ENCODE measurements at places on chromosomes 6 and 20.

GRCh38 chr6:166325383-166326042 lies 16.8 kb downstream of the SFT2D1 start:
- DNase-seq, result no peak

DNA sequence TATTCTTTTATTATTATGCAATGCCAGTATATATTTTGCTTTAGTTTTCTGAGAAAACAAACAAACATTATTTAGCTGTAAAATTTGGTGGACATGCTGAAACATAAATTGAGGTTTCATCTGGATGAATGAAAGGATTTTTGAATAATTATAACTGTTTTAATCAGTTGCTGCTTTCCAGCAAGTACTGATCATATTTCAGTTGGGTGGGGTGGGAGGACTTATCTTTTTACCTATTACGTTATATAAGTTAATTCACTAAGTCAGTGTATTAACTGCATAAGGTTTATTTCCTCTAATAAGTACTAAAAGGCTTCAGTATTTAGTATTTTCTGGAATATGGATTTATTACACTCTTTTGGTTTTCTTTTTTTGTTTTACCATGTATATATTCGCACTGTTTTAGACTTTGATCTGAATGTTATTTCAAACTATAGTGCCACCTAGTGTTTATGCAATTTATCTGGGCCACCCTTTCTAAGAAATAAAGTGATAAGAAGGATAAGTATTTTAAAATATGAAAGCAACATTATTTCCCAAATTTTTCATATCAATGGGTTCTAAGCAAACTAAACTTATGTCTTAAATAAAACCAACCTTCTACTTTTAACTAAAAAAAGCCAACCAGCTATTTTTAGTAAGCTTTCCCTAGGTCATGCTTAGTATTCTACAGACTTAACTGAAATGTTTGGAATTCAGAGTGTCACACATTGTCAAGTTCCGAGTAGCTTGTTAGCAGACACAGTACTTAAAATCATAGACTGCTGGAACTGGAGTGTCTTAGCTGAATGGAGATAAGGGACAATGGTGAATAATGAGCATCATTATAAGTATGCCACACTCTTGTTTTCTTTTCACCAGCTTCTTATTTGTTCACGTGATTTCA lies 105.4 kb upstream of the MCHR2 start:
- peak; percentile 44 for DNase-seq

GRCh38 chr6:2396042-2396657 lies 150.7 kb upstream of the GMDS start:
- DNase-seq, result no peak

DNA sequence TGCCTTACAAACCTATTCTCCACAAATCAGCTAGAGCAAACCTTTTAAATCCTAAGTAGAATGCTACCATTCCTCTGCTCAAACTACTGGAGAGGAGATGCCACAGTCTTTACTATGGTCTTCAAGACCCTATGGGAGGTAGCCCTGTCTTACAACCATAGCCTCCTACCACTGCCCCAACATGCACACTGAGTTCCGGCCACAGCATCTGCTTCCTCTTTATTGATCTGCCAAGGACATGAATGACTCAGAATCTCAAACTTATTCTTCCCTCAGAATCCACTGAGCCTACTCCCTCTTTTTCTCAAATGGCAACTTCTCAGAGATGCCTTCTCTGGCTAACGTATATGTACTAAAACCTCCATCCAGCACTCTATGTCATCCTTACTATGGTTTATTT lies 12.2 kb upstream of the ANKEF1 start:
- no peak for DNase-seq

GRCh38 chr6:44294832-44295791 lies 18.0 kb downstream of the AARS2 start:
- no peak for DNase-seq

DNA sequence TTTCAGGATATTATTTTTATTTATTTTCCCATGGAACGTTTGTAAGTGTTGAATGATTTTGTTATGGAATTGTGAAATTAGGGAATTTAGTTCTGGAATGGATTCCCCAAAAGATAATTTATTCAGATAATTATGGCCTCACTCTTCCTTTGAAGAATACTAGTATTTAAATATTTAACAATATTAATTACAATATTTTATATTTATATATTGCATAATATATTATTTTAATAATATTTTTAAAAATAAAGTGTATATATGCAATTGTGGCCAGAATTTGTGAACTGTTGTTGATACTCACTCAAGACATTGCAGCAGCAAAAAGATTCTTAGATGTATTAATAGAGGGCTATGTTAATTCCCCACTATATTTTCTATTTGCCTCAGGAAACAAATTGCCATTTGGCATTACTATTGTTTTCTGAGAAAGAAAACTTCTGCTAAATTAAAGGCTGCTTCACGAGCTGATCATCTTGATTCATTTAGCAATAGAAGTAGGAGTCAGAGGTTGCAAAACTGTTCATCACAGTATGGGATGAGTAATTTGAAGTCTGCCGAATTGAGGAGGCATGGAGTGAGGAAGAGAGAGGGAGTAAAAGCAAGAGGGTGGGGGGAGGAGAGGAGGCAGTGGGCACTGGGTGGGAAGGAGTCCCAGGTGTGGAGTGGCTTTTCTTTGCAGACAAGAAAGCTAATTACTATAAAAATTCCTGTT lies 729.2 kb downstream of the DHX35 start:
- peak; percentile 7 for DNase-seq

GRCh38 chr6:25927178-25927577 lies 3.3 kb downstream of the SLC17A2 start:
- no peak for DNase-seq

GRCh38 chr20:54479138-54479906 lies 3.9 kb downstream of the DOK5 start:
- peak; percentile 29 for DNase-seq

DNA sequence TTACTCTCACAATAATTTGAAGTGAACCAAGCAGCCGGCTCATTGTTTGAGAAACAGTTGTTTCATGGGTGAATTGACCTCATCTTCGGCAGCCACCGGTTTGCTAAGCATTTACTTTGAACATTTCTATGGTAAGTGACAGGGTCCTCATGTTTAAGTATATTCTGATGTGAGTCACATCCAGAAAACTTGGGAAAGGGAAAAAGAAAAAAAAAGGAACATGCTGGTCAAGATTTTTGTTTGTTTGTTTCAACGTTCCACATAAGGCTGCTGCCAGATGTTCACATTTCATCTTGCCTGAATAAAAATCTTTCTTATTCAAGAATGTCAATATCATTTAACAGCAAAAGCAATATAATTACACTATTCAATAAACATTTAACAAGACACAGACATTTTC lies 55.0 kb upstream of the EXOC2 start:
- DNase-seq, result no peak

GRCh38 chr20:4065391-4065844 lies 50.1 kb upstream of the RNF24 start:
- DNase-seq, result peak; percentile 96

- peak; percentile 65 for DNase-seq
Observed at GRCh38 chr6:158283304-158283980, 28.8 kb upstream of the TULP4 start.

GRCh38 chr20:50848846-50849673 lies 54.2 kb downstream of the BCAS4 start:
- no peak for DNase-seq

GRCh38 chr6:165439928-165440554 lies 130.6 kb upstream of the C6orf118 start:
- peak; percentile 33 for DNase-seq

GRCh38 chr6:134903448-134903847 lies 46.5 kb downstream of the ALDH8A1 start:
- no peak for DNase-seq

DNA sequence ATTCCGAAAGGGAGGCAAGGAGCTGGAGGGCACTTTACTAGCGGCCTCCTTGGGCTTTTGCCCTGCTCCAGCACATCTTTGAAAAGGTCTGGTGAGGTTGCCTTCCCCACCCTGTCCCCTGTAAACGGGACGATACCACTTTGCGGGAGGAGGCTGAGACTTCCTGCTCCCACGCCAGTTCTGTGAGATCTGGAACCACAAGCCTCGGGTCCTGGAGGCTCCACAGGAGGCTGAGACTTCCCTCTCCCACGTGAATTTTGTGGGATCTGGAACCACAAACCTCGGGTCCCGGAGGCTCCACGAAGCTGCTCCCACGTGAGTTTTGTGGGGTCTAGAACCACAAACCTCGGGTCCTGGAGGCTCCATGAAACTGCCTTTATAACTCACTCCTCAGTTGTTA lies 209.3 kb downstream of the DLL1 start:
- DNase-seq, result no peak

DNA sequence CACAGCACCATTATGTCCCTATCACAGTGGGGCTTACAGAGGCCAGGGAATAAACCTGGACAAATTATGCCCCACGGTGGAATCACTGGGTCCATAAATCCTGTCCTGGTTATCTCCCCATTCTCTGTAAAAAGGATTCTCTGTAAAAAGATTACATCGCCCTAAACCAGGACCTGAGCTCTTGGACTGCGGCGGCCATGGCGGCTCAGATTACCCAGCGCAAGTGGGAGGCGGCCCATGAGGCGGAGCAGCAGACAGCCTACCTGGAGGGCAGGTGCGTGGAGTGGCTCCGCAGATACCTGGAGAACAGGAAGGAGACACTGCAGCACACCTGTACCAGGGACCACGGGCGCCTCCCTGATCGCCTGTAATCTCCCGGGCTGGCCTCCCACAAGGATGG lies 8.4 kb upstream of the HLA-A start:
- DNase-seq, result no peak

GRCh38 chr6:34934516-34934915 lies 45.5 kb downstream of the ANKS1A start:
- peak; percentile 69 for DNase-seq

DNA sequence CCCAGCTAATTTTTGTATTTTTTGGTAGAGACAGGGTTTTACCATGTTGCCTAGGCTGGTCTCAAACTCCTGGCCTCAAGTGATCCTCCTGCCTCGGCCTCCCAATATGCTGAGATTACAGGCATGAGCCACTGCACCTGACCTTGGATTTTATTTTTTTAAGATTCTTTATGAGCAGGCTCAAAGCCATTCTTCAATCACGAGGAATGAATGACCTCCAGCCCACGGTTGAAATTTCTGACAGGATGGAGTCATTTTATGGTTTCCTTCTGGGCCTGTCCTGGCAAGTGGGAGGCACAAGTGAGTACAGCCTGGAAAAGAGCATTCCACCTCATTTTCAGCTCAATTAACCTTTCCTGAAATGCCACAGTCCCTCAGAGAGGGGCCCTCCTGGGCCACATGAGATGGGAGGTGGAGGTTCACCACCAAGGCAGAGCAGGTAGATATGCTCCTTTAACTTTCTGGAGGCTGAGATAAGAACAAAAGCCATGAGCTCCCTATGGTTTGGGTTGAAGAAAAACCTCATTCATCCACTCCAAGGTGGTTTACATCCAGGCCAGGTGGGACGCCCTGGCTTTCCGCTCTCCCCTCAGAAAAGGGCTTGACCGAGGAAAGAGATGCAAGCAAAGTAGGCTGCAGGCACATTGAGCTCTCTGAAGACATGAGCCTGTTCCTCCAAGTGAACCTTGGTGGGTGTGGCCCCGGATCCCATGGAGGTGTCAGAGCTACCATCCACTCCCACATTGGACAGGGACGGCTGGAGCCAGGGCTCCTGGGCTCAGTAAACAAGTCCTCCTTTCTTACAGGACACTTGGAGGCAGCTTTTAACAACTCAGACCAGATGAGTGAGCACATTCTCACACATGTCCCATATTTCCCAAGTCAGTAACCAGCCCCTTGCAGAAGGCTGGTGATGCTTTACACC lies 208.5 kb upstream of the SSTR4 start:
- DNase-seq, result no peak

GRCh38 chr6:52611833-52612232 lies 35.0 kb upstream of the TRAM2 start:
- DNase-seq, result no peak

DNA sequence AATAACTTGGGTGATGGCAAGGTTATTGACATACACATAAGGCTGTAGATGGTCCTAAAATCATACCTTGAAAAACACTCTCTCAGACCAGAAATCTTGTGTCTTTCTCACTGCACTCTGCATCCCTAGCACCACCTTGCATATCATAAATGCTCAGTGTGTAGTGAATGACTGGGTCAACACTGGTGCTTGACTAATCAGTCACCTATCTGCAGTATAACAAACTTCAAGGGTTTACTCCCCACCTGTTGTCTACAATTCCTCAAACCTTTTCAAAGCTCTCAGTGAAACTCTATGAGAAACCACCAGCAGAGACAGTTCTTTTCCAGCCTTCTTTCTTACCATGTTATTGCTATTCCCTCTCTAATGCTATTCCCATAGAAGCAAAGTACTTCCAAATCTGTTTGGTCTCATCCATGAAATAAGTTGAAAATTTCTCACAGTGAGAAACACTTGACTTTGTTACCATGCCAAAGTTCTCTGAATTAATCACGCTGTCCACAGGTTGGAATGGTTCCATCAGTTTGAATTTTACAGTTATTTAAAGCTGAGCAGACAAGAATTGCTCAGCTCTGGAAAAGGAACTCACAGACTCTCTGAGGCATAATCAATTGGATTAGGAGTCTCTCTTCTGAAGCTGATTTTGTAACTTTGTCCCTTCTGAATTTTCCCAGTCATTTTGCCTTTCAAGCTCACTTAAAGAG lies 104.8 kb upstream of the EYA4 start:
- no peak for DNase-seq

DNA sequence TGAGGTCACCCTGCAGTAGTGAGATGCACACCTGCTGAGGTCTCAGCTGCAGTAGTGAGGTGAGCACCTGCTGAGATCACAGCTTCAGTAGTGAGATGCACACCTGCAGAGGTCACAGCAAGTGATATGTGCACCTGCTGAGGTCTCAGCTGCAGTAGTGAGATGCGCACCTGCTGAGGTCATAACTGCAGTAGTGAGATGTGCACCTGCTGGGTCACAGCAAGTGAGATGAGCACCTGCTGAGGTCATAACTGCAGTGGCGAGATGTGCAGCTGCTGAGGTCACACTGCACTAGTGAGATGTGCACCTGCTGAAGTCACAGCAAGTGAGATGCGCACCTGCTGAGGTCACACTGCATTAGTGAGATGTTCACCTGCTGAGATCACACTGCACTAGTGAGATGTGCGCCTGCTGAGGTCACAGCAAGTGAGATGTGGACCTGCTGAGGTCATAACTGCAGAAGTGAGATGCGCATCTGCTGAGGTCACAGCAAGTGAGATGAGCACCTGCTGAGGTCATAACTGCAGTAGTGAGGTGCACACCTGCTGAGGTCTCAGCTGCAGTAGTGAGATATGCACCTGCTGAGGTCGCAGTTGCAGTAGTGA lies 20.8 kb downstream of the ZDHHC14 start:
- no peak for DNase-seq

- peak; percentile 97 for DNase-seq
Observed at GRCh38 chr6:75098709-75099108, 107.1 kb downstream of the COL12A1 start.

- no peak for DNase-seq
Observed at GRCh38 chr6:144234399-144234798, 50.7 kb upstream of the UTRN start.

GRCh38 chr6:45681860-45682511 lies 304.3 kb upstream of the SUPT3H start:
- peak; percentile 71 for DNase-seq

GRCh38 chr6:15434263-15434662 lies 188.4 kb downstream of the JARID2 start:
- DNase-seq, result no peak
